HCEC 1CT (cell line): ENCODE measurements at places on chromosomes 6 and 20.

DNA sequence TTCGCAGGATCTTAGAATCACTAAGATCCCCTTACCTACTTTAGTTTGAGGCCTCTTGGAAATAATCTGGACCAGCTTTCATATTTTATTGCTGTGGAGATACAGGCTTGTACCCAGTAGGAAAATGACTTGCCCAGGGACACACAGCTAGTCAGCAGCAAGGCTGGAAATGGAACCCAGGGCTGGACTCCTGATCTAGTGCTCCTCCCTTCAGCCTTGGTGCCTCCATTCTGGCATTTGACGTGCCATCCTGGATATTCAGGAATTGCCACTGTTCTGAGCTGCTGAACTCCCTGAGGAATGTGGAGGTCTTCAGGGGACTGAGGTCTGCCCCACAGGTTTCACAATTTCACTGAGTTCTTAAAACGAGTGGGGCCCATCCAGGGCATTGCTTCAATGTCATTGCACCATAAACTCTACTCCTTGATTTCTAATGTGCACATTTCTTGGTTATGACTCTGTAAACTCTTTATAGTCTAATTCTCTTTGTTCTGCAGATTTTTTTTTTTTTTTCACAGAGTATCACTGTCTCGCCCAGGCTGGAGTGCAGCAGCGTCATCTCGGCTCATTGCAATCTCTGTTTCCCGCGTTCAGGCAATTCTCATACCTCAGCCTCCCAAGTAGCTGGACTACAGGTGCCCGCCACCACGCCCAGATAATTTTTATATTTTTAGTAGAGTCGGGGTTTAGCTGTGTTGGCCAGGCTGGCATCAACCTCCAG lies 26.7 kb upstream of the CDKN1A start:
- no peak for DNase-seq

GRCh38 chr6:34331371-34332050 lies 61.0 kb downstream of the NUDT3 start:
- DNase-seq, result no peak

- no peak for DNase-seq
Measured at GRCh38 chr20:63223121-63223825, 7.3 kb upstream of the YTHDF1 start.

DNA sequence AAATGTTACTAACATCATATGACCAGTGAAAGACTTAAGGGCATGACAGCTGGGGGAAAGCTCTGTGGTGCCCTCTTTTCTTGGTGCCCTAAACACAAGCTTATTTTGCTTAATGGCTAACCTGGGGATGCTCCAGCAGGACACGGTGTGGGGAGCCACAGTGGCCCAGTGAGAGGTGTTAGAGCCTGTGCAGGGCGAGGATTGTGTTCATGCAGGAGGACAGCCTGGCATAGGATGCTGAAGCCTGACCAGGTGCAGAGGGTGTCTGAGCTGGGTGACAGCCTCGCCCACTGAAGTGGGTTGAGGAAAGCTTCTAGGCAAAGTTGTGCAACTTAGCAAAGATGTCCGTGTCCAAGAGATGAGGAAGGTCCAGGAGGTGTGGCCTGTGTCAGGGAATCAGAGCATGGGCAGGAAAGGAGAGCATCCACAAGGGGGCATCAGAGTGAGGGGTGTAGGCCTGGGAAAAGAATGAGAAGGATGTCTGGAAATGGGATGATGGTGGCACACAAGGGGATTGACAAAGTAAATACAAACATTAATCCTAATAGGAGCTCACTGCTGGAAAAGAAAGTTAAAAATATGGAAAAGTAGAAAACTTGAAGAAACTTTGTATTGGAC lies 33.9 kb downstream of the SLC17A4 start:
- peak; percentile 53 for DNase-seq

DNA sequence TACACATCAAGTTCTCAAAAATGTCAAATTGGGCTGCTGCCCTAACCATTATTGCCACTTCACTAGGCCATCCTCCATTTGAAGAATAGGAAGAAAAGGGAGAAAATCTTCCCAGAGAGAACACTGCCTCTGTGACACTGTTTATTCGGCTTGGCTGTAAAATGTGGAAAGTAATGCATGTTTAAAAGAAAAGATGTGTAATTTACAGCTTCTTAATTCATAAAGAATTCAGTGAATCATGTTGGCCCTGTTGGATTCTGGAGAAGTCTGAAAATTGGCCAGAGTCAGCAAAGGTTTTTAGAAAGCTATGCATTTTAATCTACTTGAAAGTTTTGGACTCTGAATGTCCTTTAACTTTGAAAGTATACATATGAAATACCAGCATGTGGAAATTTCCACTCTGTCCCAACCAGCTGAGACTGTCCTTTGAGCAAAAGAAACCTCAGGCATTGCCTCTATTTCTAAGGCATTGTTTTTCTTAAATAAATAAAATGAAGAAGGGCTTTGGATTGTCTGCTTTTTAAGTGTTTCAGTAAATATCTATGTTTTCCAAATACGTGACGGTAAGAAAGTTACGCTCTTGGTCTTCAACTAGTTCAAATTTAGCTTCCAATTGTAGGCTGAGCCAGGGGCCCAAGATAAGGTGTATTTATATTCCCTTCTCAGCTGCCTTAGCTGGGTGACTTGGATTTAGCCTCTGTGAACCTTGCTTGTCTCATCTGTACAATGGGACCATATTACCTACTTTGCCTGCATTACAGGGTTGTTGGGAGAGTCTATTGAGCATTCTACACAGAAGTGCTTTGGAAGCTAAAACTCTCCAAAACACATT lies 222.2 kb downstream of the UST start:
- DNase-seq, result peak; percentile 23

DNA sequence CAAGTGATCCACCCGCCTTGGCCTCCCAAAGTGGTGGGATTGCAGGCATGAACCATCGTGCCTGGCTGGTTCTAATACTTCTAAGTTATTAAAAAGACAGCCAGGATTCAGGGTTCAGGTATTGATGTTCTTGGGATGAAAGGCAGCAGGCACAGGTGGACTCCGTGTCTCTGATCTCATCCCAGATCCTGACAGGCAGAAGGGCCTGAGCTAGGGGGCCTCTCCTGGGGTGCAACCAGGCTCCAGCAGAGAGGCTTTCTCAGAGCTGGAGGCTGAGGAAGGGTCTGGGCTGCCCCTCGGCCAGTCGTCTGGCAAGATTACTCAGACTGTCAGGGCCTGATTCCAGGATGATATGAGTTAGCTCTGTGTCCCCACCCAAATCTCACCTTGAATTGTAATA lies 106.3 kb downstream of the SCML4 start:
- DNase-seq, result no peak
